ENCODE measurements at places on chromosomes 2 and 18.

DNA sequence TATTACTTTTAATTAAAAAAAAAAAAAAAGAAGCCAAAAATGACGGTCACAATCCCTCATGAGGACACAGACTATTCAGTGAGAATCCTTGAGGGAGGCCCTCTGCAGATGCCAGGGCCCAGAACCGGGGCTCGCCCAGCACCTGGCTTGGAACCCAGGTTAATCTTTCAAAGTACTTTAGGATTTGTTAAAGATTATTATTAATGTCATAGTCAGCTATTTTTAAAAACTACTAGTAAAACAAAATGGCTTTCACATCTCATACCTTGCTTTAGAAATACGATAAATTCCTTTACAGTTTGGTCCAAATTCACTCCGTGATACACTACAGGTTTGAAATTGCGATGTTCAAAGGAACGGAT is 27.1 kb downstream of the C2orf76 start:
- no peak for DNase-seq

DNA sequence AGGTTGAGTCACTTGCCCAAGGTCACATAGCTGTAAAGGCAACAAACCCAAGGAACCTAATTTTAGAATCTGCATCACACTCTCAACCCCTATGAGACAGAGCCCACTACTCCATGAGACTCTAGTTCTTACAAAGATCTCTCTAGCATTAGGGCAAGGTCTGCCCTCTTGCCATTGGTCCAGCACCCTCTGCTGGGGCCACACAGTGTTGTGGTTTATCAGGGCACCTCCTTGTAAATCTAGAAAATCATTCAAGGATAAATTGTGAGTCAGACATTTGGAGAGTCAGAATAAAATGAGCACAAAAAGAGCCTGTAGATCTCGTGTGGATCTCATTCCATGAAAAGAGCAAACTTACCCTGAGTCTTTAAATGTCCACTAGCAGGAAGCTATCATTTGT is 91.2 kb downstream of the SLC8A1 start:
- no peak for DNase-seq

DNA sequence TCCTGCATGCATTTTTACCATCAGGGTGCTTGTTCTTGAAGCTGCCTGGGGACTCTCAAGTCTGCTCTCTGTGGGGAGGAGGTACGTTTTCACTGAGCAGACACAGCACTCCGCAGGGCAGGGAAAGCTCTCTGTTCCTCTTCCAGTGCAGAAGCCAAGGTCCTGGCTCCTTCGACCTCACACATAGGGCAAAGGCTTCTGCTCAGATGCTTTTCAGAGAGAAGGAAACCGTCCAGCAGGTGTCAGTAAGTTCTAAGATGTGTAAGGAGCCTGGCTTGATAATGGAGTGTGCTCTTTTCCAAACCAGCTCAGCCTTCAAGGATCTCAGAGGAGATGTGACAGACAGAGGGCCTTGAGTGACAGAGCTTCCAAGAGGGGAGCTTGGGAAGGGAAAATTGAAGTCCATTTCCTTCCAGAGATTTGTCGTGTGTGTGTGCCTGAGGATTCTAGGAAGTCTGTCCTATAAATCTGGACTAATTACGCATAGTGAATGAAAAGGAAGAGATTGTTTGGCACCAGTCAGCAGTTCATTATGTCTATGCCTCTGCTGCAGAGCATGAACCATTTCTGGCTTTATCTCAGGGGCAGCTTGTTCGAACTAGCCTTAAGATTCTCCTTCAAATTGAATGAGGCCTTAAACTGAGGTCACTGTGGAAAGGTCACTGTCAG is 67.3 kb upstream of the UPP2 start:
- peak; percentile 73 for DNase-seq

DNA sequence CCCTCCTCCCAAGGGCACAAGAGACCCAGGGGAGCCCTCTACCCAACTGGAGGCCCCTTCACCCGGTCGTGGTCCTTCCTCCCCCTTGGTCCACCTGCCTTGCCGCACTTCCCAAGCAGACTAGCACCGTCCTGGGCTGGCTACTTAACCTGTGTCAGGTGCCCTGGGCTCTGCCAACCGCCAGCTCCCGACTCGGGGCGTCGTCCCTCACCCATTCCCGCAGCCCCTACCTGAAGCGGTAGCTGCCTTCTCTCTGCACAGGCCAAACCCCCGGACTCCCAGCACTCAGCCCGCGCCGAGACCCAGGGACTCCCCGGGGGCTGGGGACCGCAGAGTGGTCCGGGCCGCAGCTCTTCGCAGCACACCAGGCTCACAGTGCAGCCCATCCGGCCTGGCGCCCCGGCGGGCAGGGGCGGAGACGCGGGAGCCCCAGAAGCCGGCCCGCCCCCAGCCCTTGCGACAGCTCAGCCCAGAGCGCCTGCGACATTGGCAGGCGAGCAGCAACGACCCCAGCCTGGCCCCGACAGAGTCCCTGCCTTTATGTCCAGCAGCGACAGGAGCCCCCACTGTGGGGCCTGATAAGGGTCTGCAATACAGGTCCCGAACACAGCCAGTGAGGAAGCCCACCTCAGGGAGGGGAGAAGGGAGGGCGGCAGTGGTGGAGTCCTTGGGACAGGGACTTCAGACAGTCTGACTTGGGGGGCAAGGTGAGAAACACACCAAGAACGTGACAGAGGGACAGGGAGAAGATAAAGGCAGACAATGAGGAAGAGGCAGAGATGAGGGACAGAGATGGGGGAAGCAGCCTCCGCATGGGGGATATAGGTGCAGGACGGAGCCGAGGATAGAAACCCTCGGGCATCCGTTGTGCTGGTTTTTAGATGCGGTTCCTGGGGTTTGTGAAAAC is 31.0 kb upstream of the TNS1 start:
- DNase-seq, result no peak

DNA sequence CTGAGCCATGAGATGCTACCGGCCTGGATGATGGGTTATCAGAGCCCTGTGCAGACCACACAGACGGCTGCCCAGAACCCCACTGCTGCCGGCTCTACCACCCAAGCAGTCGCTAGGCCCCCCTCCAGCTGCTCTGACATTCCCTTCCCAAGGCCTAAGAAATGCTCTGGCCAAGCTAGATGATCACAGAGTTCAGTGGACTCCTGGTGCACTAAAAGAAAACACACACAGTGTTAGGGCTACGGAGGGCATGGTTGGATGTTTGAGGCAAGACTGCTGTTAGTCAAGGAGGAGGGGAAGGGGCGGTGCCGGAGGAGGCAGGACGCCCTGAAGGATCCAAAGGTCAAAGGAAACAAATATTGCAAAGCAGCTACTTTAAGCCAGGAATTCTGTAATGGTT is 174.5 kb downstream of the MYCN start:
- DNase-seq, result no peak

DNA sequence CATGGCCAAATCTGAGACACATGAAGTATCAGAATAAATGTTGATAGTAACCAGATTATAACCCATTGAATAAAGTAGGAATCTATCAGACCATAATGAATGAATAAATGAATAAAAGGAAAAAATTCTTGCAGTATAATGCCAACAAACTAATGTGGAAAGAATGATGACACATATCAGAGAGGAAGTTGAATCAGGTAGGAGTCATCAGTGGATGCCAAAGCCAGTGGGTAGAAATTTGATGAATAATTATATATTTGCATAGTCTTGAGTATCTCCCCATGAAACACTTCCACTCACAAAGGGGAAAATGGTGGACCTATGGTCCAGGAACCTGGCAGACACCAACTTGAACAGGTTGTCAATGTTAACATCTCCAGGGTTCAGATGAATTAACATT is 68.6 kb downstream of the GALNT3 start:
- peak; percentile 47 for DNase-seq

DNA sequence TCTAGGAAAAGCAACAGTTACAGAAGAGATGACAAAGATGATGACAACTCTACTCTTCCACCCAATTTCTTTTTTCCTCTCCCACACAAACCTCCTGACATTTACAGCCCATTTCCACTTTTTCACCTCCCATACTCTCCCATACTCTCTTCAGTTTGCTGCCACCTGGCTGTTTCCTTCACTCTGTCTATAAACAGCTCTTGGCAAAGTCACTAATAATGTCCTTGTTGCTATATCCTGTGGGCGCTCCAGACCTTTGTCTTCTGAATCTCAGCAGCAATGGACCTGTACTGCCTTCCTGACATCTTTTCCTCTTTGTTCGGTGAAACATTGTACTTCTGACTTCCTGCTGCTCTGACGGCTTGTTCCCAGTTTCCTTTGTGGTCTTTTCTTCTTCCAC is 60.7 kb upstream of the CAVIN2 start:
- DNase-seq, result no peak

DNA sequence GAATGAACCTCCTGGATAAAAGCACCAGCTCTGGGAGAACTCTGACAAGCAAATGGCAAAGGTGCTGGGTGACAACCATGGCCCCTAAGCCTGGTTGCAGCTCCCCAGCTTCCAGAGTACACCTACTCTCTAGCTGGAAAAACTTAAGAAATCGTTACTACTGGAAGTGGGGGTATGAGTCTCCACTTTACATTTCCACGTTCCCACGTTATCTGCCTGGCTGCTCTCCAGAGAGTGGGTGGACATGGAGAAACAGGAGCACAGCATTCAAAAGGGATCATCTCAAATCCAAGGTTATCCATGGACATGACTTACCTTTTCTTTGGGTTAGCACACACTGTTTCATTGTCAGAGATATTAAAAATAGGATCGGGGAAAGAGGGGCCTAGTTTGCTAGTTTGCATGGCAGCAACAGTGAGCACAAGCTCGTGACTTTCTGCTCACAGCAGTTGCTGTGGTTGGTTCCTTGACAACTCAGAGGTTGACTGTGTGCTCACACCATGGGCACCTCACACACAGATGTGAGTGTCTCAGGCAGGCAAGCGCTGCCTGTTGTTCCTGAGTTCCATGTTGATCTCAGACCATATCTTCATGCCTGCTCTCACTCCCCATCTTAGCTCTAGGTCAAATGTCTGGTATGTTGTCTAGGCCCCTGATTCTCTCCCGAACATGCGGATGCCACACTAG is 32.5 kb downstream of the PTPN18 start:
- DNase-seq, result no peak

GRCh38 chr18:35002120-35002519 is 39.1 kb upstream of the MAPRE2 start:
- DNase-seq, result no peak

DNA sequence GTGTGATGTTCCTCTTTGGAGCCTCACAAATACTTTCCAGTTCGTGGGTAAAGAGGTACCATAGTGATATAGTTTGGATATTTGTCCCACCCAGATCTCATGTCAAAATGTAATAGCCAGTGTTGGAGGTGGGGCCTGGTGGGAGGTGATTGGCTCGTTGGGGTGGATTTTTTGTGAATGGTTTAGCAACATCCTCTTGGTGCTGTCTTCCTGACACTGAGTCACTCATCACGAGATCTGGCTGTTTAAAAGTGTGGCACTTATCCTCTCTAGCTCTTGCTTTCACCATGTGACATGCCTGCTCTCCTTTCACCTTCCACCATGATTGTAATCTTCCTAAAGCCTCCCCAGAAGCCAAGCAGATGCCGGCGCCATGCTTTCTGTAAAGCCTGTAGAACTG is 3.0 kb upstream of the CCDC93 start:
- no peak for DNase-seq

- DNase-seq, result no peak
Measured at GRCh38 chr18:74511823-74512222, 15.7 kb downstream of the CNDP2 start.

GRCh38 chr2:23498943-23499342 is 114.0 kb downstream of the KLHL29 start:
- DNase-seq, result no peak

DNA sequence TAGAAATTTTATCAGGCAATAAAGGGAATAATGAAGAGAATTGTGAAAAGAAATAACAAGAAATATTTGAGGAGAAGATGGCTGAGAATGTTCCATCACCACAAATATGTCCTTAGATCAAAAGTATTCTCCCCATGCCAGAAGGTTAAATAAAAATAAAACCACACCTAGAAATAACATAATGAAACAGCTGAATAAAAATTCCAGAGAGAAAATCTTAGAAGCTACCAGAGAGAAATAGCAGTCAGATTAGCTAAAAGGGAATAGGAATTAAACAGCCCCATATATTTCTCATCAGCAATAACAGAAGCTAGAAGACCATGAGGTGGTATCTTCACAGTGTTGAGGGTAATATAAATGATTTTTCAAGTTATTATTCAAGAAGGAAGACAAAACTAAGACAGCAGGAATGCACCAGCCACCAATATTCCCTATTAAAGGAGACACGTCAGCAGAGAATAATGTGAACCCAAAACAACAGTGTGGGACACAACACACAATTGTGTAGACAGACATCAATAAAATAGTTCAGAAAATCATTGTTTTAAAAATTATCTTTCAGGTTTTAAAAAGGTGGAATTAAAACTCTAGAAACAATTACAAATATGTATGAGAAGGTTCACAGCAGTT is 82.0 kb upstream of the NEDD4L start:
- DNase-seq, result no peak

DNA sequence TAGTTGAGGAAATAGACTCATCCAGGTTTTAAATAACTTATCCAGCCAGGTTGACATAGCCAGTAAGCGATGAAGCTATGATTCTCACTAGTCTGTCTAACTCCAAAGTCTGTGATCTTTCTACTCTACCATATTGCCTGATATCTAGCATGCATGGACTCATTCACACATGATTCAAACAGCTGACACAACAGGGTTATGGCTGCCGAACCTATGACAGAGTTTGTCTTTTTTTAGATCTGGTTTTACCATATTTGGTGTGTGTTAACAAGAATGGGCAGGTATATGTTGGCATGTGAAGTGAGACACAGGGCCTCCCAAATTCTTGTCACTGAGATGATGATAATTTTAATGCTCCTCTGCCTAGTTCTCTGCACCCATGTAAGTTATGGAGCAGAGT is 210.6 kb downstream of the BABAM2 start:
- DNase-seq, result no peak

GRCh38 chr2:3195641-3196476 is 181.8 kb downstream of the EIPR1 start:
- DNase-seq, result no peak

DNA sequence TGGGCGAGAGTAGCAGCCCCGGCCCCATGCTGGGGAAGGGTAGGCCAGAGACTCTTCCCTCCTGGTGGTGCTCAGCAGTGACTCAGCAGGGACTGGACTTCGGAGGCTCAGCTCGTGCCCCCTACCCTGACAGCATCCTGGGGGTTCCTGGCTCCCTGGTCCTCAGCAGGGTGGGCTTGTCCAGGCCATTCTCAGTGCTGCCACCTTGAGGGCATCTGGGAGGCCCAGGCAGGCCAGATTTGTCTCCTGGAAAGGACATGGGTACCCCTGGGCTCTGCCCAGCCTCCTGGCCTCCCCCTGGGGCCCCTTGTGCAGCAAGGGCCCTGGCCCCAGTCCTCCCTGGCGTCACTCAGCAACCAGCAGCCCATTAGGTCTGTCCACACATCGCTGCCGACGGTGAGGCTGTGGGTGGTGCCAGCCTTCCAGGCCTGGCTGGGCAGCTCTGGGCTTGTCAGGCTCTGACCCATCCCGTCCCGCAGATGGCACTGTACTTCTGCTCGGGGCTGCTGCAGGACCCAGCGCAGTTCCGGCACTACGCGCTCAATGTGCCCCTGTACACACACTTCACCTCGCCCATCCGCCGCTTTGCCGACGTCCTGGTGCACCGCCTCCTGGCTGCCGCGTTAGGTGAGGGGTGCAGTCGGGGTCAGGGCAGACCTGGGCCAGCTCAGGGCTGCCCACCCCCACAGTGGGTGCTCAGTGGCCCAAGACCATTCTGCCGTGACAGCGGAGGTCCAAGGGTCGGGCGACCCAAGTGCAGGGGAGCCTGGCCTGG is 45.0 kb upstream of the ALPP start:
- no peak for DNase-seq

- DNase-seq, result no peak
Measured at GRCh38 chr2:136703214-136703613, 62.1 kb upstream of the THSD7B start.

GRCh38 chr2:37870829-37871228 is 54.3 kb upstream of the RMDN2 start:
- DNase-seq, result no peak
